Osteocyte (in vitro differentiated cells): ENCODE measurements at places on chromosomes 1 and 21. TPM values are rescaled to one million over a fixed set of nuclear protein-coding genes. Genes with fewer than 3 reads are reported as not detected.
A peak's percentile ranks its signal among the peaks of the same experiment; 100 is the strongest.

DNA sequence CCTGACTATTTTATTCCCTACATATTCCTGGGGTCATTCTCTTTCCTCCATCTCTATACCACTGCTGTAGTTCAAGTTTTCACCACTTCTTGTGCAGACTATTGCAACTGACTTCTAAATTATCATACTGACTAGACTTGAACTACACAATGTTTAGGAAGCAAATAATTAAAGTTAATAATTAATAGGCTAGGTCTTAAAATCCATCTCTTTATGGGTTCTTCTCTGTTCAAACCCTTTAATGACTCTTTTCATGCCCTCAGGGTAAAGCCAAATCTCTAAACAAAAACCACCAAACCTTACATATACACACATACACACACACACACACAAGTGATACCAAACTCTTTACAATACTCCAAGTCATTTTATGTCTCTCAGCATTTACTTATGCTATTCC lies 22.3 kb upstream of the MOB3C start:
- no peak for DNase-seq

- no peak for DNase-seq
These were observed 1.0 kb downstream of the LYST start for GRCh38 chr1:235865565-235866204.

DNA sequence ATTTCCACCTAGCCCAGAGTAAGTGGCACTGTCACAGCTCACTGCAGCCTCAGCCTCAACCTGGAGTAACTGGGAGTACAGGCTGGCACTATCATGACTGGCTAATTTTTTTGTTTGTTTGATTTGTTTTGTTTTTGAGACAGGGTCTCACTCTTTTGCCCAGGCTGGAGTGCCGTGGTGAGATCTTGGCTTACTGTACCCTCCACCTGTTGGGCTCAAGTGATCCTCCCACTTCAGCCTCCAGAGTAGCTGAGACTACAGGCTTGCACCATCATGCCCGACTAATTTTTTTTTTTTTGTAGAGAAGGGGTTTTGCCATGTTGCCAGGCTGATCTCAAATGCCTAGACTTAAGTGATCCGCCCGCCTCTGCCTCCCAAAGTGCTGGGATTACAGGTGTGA lies 2.5 kb downstream of the UCK2 start:
- DNase-seq = no peak

The PDC gene
- total RNA-seq = not detected in 2 replicates

- DNase-seq = peak; percentile 63
These were observed 360.9 kb upstream of the VAMP3 start for GRCh38 chr1:7410156-7410555.

The TRIM67 gene
- total RNA-seq = 0.32 and 0.39 TPM in 2 replicates

DNA sequence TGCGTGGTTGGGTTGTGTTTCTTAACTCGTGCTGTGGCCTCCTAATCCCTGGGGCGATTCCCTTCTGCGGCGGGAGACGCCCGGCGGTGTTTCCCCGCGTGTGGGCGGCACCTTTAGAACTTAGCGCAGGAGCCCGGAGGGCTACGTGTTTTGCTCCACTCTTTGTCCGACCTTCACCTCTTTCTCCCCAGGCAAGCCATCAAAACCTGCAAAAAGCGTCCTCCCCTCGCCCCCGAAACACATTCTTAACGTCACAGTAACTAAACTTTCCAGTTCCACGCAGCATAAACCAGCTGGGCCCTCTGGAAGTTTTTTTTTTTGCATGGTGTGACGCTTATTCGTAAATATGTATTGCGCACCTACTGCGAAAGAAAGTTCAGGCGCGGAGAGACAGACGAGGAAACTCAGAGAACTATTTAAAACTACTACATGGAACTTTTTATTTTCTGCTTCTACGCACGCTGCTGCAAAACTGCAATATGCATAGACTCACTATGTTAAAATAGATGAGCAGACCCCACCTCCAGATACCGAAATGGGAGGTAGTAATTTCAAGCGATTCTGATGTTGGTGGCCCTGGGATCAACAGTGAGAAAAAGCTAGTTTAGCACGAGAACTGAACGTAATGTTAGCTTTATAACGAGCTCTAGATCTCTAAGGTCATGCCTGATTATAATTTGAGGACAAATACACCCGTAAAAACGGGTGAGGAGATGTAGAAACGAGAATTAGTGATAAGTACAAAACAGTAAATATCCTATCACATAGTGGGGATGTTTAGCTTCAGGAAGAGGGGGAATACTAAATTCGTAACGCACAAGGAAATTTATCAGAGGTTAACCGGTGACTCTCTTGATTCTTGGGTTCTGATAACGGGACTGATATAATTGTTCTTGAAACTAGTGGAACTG lies 920 bp downstream of the MTR start:
- DNase-seq = no peak

The OPN3 gene
- total RNA-seq = 15.3 and 15.8 TPM in 2 replicates

- no peak for DNase-seq
These were observed at the start of gene MFAP2 for GRCh38 chr1:16980473-16981268. MFAP2 (minus strand) TSS chr1:16980620; CDS start chr1:16978273, 2,347 bp downstream.

DNA sequence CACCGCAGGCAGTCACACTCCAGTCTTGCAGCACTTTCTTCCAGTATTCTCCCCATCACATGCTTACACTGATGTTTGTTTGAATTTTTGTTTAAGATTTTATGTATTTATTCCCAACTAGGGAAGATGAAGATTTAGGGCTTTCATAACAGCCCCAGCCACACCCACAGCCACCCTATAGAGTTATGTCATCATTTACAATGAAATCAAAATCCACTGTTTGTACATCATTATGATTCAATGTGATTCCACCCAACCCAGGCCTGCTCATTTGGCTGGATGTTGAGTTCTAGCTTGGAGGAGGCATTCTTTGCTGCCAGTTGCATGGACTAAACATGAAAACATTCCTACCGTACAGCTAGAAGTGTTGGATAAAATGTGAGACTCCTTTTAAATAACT lies 35.8 kb downstream of the RIPK4 start:
- no peak for DNase-seq

GRCh38 chr1:156505679-156506298 lies 5.2 kb upstream of the MEF2D start:
- DNase-seq = no peak

GRCh38 chr1:19251305-19252196 lies at the start of the genes EMC1 and MRTO4:
EMC1 (minus strand) TSS chr1:19251524; CDS start chr1:19251509, 15 bp downstream.
MRTO4 (plus strand) TSS chr1:19251805; CDS start chr1:19251836, 31 bp downstream.
- DNase-seq = peak; percentile 96

DNA sequence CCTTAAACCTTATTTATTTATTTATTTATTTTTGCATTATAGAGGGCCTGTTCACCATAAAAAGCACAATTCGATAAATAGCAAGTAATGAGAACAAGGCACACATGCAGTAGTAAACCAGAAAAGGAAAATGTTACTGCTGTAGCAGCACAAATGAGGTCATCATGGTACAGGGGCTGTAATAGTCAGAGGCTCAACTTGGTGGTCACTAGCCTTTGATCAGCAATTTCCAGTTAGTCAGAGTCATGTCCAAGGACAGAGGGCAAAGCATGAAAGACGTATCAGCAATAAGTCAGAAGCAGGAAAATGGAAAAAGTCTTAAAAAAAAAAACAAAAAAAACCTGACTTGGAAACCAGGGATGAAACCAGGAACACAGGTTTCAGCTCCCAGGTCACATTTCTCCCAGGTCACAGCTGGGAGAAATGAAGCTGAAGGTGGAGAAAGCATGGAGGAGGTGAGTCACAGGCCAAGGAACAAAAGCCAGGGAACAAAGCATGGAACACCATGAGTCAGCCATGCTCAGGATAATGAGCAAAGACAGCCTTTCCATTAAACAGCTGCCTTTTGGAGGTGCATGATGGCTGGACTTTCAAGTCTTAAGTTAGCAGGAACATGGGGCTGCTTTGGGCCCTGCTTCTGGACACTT lies 556.3 kb downstream of the LTN1 start:
- no peak for DNase-seq

DNA sequence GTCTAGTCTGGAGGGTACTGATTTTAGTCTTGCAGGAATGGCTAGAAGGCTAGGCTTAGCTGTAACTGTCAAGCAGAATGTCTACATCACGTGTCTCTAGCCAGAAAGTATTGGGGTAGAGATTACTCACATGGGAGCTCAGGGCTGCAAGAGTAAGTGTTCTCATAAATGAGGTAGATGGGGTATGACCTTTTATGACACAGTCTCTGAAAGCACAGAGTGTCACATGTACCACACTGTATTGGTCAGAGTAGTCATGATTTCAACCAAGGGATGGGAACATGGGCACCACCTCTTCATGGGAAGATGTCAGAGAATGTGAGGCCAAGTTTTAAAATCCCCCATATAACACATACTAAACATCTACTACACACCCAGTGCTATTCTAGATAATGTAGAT lies 2.9 kb downstream of the FYB2 start:
- no peak for DNase-seq

The SELE gene
- total RNA-seq = not detected in 2 replicates

- DNase-seq = no peak
These were observed 1044.4 kb downstream of the ADGRL2 start for GRCh38 chr1:82844911-82845827.

The LSM10 gene
- 46.5 and 48.2 TPM in 2 replicates for total RNA-seq

The BRDT gene
- total RNA-seq = not detected in 2 replicates

GRCh38 chr21:44514218-44514520 lies 25.8 kb downstream of the KRTAP10-1 start:
- no peak for DNase-seq

GRCh38 chr21:16538405-16538804 lies 808.6 kb downstream of the USP25 start:
- no peak for DNase-seq

GRCh38 chr1:174040387-174040786 lies 18.2 kb upstream of the RC3H1 start:
- DNase-seq = no peak
